ENCODE measurements at places on chromosomes 2 and 18.

- DNase-seq: no peak
Observed at GRCh38 chr2:225465827-225466226, 66.3 kb downstream of the NYAP2 start.

DNA sequence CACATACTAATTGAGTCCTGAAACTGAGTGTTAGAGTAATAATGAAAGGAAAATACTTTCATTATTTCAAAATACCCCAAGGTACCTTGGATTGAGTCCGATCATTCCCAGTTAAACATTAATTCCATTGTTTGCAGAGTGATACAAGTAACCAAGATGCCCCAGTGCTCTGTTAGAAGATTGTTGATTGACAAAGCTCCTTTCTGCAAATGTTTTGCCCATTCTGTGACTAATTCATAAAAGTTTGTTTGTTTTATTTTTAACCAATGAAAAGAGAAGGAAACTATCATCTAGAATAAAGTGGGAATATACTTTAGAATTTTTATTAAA, 124.0 kb downstream of the GULP1 start:
- no peak for DNase-seq

DNA sequence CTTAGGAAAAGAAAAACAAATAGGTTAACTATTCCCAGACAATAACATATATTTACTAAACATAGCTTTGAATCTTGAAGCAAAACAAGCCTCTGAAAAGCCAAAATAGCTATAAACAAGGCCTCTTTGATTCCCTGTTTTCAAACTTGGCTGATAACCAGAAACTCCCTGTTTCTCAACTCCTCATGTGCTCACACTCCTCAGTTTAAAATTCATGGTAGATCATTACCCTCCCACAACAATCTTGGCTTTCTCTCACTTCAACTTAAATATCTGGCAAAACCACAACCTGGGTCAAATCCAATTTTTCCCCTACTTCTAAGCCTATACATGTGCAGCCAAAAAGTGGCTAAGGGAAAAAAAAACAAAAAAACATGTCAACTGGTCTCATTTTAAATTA, 15.6 kb downstream of the SUCLG1 start:
- DNase-seq: no peak

DNA sequence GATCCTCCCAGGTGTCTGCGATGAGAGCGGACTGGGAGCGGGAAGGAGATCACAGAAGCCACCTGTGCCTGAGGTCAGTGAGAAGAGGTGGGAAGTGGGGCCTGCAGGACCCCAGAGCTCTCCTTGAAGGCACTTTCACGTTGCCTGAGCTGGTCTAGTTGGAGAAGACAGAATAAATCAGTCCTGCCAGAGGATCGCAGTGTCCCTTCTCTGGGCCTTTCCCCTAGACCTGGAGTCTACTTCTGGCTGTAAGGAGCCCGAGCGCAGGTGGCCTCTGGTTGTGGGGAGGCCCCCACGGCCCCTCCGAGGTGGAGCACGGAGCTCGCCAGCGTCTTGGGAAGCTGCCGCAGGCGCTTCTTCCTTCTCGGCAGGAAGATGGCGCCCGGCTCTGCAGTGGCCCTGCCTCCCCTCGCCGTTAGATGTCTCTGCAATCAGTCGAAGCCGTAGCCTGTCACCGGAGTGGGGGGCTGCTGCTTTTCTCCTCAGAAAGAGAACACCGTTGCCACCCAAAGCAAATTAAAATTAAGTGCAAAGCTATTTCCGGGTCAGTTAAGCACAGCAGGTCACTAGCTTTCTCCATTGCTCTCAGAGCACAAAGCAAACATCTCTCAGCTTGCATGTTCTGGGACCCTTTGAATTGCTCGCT, 212.0 kb upstream of the MYT1L start:
- no peak for DNase-seq

- no peak for DNase-seq
Observed at GRCh38 chr18:4839639-4840038, 357.4 kb downstream of the AKAIN1 start.

GRCh38 chr2:85114586-85115330, 18.4 kb upstream of the TCF7L1 start:
- DNase-seq: no peak

GRCh38 chr2:196183172-196183473, 11.7 kb upstream of the STK17B start:
- no peak for DNase-seq

GRCh38 chr2:8312861-8313830, 368.7 kb upstream of the ID2 start:
- no peak for DNase-seq

- no peak for DNase-seq
Observed at GRCh38 chr2:19244460-19245363, 113.7 kb downstream of the OSR1 start.

DNA sequence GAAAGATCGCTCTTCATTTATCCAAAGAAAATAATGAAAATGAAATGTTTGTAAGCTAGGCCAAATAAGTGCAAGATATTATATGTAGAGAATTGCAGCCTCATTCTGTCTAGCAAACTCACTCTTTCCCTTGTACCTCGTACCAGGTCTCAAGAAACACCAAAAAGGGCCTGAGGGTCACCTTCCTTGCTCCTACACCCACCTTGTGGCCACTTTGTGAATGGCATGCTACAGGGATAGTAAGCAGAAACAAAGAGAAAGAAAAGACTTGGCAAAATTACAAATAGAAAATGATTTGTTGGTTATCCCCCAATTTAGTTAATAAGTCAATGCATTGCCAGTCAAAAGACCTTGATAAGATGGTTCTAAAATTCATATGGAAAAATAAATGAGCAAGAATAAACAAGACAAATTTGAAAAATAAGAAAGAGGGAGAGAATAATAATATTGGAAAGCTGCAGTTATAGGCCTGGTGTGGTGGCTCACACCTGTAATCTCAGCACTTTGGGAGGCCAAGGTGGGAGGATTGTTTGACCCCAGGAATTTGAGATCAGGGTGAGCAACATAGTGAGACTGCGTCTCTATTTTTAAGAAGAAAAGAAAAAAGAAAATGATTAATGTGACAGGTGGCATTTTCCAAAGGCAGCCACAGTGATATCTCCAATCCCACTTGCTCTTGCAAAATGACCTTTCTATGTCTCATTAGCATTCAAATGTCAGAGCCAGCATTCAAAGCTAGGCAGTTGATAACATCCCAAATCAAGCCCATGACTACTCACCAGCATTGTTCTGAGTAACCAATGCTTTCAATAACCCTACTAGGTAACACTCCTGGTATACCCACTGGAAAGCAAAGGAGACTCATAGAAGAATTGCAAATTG, 38.8 kb upstream of the BMP10 start:
- DNase-seq: no peak

DNA sequence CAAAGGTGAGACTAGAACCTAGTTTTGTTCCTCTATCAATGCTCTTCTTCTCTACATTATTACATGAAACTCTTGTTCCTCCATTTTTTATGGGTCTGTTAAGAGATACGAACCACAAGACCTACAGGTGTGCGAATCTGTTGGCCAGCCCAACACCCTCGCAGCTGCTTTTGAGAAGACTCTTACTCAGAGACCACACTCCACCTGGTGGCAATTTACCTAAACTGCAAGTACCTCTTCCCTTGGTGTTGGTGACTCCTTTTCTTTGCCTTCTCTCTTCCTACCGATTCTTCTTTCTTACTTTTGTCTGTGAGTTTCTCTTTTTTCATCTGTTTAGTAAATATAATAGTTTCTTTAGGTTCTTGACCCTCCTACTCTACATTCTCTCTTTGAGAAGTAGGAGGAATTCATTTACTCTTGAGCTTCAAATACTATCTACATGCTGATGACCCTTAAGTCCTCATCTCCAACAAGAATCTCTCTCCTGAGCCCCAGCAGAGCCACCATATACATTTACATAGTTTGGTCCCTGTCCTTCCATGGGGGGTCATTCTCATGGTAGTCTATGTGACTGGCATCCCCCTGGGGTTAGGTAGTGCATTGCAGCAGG, 81.8 kb upstream of the GAREM1 start:
- no peak for DNase-seq

DNA sequence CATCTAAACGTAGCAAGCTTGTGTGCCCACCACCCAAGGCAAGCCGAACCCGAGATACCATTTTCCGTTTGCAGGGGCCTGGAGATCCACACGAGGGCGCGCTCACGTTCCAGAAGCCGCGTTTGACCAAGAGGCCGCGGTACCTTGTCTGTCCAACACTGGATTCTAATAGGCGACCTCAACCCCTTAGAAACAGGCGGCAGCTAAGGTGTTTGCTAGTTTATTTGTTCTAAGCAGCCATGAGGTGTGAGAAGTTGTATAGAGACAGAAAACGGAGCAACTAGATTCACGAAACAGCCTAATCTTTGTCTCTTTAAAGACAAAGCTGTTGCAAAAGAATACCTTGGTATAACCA, 4.2 kb downstream of the HOXD11 start:
- no peak for DNase-seq

DNA sequence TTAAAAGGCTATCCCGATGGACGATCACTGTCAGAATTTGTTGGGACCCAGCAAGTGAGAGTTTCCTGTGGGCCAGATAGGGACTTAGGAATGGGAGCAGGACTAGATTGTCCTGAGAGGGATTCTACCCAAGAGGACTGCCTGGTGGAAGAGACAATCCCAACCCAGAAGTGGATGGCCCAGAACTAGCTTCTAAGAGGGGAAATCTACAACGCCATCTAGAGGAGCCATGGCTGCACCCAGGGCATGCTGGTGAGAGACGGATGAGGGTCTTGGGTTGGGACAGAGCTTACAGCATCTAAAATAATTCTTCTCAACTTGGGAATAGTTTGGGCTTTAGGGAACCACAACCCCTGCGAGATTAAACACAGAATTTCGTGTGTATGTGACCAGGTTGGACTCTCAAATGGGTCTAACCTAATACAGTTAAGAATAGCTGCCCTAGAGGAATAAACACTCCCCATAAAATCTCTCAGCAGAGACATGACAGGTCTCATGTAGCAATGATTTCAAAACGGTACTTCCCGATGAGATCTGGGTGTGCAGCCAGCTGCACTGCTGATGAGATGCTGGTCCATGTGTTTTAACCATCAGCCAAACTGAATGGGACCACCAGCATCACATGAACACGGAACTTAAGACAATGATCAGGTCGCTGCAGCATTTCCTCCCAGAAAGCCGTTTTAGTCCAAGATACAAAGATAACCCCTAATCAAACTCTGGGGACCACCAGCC, 50.8 kb downstream of the CCBE1 start:
- no peak for DNase-seq

DNA sequence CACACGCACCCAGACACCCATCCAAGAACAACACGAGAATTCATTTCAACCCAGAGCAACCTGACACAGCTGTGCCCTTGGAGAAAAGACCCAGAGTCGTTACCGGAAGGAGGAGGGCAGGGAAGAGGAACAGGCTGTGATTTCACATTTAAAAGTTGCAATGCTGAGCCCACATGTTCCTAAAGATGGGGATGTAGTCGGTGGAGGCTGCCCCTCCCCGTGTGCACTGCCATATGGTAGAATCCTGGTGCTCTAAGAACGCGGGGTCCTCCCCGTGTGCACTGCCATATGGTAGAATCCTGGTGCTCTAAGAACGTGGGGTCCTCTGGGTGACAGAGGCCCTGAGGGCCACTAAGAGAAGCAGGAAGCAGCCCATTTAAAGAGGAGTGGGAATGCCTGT, 10.9 kb downstream of the MTERF4 start:
- DNase-seq: no peak

DNA sequence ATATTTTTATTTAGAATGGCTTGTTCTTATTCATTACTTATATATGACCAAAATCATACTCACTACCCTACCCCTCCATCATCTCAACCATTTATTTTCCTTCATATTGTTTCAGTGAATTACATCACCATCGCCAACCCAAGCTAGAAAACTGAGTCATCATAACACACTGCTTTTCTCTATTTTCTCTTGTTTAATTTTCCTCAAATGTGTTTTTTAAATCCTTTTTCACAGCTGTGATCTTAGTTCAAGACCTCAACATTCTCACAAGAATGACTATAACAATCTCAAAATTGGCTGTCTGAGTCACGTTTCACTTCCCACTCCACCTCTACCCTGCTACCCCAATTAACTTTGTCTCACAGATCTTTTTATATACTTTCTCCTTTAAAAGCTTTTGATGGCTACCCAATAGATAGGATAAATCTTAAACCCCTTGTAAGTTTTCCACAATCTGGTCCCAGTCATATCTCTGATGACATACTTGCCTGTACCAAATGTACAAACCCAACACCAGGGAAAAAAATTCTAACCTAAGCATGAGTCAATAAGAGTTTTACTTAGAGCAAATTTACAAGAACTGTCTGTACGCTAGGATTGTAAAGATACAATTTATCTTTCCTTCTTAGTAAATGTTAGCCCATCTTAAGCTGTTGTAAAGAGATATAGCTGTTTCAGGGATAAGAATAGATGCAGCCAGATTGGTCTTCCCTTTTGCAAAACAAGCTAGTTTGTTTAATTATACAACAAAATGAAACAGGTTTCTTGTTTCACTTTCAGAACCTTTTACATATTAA, 635.1 kb upstream of the SLC39A10 start:
- no peak for DNase-seq

DNA sequence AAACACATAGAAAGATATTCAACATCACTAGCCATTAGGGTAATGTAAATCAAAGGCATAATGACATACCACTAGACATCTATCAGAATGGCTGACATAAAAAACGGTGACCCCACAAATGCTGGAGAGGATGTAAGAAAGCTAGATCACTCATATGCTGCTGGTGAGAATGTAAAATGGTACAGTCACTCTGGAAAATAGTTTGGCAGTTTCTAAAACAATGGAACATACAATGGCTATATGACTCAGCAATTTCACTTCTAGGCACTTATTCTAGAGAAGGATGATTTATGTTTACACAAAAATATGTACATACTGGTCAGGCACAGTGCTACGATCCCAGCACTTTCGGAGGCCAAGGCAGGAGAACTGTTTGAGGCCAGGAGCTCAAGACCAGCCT, 87.3 kb downstream of the COLEC12 start:
- DNase-seq: no peak

GRCh38 chr2:25618676-25619075, 54.7 kb downstream of the DTNB start:
- no peak for DNase-seq

DNA sequence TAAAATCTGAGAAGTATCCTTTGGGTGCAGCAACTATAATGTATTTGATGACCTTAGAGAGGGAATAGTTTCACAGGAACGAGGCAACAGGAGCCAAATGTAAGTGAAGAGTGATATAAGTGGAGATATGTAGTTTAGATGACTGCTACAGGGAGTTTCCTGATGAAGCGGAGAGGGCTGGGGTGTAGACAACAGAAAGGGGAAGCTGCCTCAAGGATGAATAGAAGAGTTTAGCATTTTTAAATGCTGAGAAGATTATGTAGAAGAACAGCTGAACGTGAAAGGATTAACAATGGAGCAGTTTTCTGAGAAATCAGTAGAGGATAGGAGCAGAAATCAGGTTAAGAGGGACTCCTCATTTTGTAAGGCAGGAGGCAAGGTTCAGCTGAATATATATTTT, 133.3 kb downstream of the LCLAT1 start:
- no peak for DNase-seq

GRCh38 chr18:48994044-48994651, 43.4 kb upstream of the SMAD7 start:
- no peak for DNase-seq

Measured in activated CD8-positive, alpha-beta memory T cell treated with anti-CD3 and anti-CD28 coated beads for 48 hours (primary cell).